Ovary (tissue), 10 donors: ENCODE measurements at places on chromosomes 5 and 9. TPM values are rescaled to one million over a fixed set of nuclear protein-coding genes. Genes with fewer than 3 reads are reported as not detected.

- H3K36me3 ChIP-seq, result no peaks in the 10 kb centered on the region
- H3K27ac ChIP-seq, result peak overlapping the region; percentile 24
- no peaks in the 10 kb centered on the region for H3K27me3 ChIP-seq
Measured at GRCh38 chr9:137660144-137660543, 41.3 kb downstream of the EHMT1 start.

GRCh38 chr9:69885931-69886330 is 65.3 kb downstream of the CFAP95 start:
- H3K36me3 ChIP-seq, result no peaks in the 10 kb centered on the region
- H3K27ac ChIP-seq, result no peak overlapping the region
- no peaks in the 10 kb centered on the region for H3K27me3 ChIP-seq
- no peaks in the 10 kb centered on the region for H3K4me1 ChIP-seq
- no peak for DNase-seq
- no peak overlapping the region for H3K4me3 ChIP-seq

The PCDHB2 gene
- total RNA-seq, result 3.3 TPM

The BRINP1 gene
- total RNA-seq, result not detected

DNA sequence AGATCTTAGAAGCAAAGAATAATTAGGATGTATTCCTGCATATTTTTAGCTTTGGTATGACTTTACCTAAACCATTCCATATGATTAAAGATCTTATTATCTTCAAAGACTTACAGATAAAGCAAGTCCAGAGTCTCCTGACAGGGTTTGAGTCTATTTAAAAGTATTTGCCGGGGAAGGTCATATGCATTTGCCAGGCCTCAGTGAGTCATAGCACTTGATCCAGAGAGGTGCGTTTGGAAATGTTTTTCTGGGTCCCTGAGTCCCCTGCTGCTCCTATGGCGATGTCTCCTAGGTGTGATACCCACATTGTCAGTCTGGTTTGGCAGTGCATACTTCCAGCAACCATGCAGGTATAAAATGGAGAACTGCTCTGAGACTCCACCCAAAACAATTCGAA is 217.0 kb downstream of the FBXL7 start:
- DNase-seq, result no peak
- H3K36me3 ChIP-seq, result no peaks in the 10 kb centered on the region
- no peak overlapping the region for H3K27ac ChIP-seq
- H3K4me1 ChIP-seq, result peaks cover 2% of the 10 kb centered on the region

The SCAI gene
- total RNA-seq, result 8.1 TPM

The CSNK1G3 gene
- 68.5 TPM for total RNA-seq

- H3K4me1 ChIP-seq, result no peaks in the 10 kb centered on the region
- DNase-seq, result no peak
- no peaks in the 10 kb centered on the region for H3K36me3 ChIP-seq
- H3K27me3 ChIP-seq, result no peaks in the 10 kb centered on the region
- no peak overlapping the region for H3K4me3 ChIP-seq
Measured at GRCh38 chr5:109769597-109770291, 80.0 kb downstream of the MAN2A1 start.

The DPM2 gene
- 10.6 TPM for total RNA-seq

DNA sequence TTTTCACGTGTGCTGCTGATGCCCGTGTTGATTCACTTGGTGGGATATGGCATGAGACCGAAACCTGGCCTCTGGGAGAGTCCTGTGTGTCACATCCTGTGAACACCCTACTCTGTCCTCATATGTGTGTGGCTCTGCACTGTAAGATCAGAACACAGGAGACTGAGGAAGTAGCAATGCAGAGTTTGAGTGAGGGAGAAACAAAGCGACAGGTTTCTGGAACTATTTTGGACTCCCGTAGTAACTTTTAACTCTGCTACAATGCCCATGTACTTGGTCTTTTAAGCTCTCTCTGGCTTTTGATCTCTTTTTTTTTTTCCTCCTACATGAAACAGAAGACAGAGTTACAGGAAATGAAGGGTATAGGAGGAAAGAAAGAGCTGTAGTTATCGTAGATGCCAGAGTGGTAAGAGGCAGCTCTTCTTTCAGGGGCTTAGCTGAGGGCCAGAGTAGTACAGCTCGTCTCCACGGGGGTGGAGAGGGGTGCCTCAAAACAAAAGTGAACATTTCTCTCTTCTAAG is 26.6 kb downstream of the GRAMD2B start:
- H3K36me3 ChIP-seq, result no peaks in the 10 kb centered on the region
- no peak overlapping the region for H3K4me3 ChIP-seq
- H3K4me1 ChIP-seq, result peaks cover 17% of the 10 kb centered on the region
- peak overlapping the region; percentile 20 for H3K27ac ChIP-seq

The SPINK4 gene
- not detected for total RNA-seq

DNA sequence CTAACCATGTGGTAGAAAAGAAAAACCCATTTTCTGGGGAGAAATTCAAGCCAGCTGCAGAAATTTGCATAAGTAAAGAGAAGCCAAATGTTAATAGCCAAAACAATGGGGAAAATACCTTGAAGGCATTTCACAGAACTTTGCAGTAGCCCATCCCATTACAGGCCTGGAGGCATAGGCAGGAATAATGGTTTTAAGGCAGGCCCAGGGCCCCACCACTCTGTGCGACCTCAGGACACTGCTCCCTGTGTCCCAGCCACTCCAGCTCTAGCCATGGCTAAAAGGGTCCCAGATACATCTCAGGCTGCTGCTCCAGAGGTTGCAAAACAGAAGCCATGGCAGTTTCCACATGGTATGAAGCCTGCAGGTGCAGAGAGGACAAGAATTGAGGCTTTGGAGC is 253.3 kb downstream of the CTNND2 start:
- no peak for DNase-seq
- H3K36me3 ChIP-seq, result no peaks in the 10 kb centered on the region
- H3K27me3 ChIP-seq, result no peaks in the 10 kb centered on the region
- H3K4me1 ChIP-seq, result no peaks in the 10 kb centered on the region

DNA sequence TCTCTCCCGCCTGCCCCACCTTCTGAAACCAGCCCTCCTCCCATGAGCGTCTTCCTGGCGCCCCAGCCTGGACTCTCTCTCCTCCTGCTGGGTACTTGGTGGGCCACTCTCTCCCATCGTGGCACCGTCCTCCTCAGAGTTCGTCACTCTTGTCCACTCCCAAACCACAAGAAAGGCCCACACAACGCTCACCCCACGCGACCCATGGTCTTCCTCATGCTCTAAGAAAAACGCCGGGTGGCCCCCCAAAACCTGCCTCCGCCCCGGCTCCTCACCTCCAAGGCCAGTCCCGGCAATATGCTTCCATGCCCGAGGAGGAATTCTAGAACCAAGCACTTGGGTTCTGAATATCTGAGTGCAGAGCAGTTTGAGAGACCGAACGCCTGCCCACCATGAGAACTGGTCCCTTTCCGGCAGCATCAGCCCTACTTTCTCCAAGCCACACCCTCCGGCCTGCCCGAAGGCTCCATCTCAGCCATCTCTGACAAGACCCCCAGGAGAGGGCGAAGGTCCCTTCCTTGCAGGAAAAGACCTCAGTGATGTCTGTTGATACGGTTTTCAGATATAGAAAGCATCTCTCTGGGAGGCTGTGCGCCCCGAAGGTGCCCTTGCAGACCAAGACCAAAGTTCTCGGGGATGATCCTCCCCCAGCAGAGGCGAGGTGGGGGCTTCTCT is 15.0 kb downstream of the SLC6A3 start:
- DNase-seq, result no peak
- H3K4me1 ChIP-seq, result no peaks in the 10 kb centered on the region
- H3K36me3 ChIP-seq, result no peaks in the 10 kb centered on the region
- no peaks in the 10 kb centered on the region for H3K27me3 ChIP-seq
- no peak overlapping the region for H3K4me3 ChIP-seq
- H3K27ac ChIP-seq, result no peak overlapping the region

The GNAQ gene
- total RNA-seq, result 53.1 TPM

GRCh38 chr9:78031444-78031892 is at the start of gene GNAQ:
Gene GNAQ, minus strand, starts transcription at chr9:78031811. Its CDS starts 576 bp downstream, at chr9:78031235.
- no peaks in the 10 kb centered on the region for H3K27me3 ChIP-seq
- no peaks in the 10 kb centered on the region for H3K36me3 ChIP-seq
- peaks cover 2% of the 10 kb centered on the region for H3K4me1 ChIP-seq

GRCh38 chr5:120413686-120414085 is 50.4 kb upstream of the PRR16 start:
- no peaks in the 10 kb centered on the region for H3K4me1 ChIP-seq
- no peaks in the 10 kb centered on the region for H3K27me3 ChIP-seq
- no peak overlapping the region for H3K4me3 ChIP-seq
- no peak for DNase-seq
- no peak overlapping the region for H3K27ac ChIP-seq
- H3K36me3 ChIP-seq, result no peaks in the 10 kb centered on the region

- no peaks in the 10 kb centered on the region for H3K27me3 ChIP-seq
- H3K27ac ChIP-seq, result no peak overlapping the region
- no peaks in the 10 kb centered on the region for H3K36me3 ChIP-seq
- H3K4me3 ChIP-seq, result no peak overlapping the region
Measured at GRCh38 chr9:35333551-35333950, 156.4 kb upstream of the RUSC2 start.

The N4BP3 gene
- 0.69 TPM for total RNA-seq

GRCh38 chr9:110765926-110766325 is 97.3 kb downstream of the MUSK start:
- H3K27me3 ChIP-seq, result no peaks in the 10 kb centered on the region
- DNase-seq, result no peak
- H3K4me3 ChIP-seq, result no peak overlapping the region

DNA sequence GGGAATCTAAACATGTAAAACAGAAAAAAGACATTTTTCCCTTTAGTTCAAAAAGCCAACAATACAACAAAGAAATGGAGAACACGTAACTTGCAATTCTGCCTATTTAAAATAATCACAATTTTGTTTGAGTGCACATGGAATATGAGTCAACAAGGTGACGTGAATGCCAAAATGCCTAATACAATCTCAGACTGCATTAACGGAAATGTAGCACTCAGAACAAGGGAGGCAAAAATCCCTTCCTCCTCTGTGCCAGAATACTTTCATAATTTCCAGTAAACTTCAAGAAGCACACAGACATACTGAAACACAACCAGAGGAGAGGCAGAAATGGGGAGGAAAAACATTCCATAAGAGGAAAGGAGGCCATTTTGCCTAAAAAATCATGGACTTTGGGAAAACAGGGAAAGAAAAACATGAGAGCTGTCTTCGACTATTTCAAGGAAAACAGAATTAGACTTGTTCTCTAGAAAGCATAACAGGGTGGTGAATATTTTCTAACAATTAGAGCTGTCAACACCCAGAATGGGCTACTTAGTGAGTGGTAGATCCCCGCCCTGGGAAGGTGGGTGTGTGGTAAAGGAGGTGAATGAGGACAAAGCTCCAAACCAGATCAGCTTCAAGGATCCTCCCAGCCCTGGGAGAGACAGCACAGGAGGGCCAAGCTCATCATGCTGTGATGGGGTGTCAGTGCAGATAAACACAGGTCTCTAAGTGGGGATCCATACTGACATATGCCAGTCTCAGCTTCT is 48.2 kb downstream of the ABCA1 start:
- H3K27ac ChIP-seq, result no peak overlapping the region
- no peak overlapping the region for H3K4me3 ChIP-seq
- peaks cover 6% of the 10 kb centered on the region for H3K4me1 ChIP-seq
- no peaks in the 10 kb centered on the region for H3K27me3 ChIP-seq

The GLRA1 gene
- total RNA-seq, result not detected

The VPS13A gene
- 11.4 TPM for total RNA-seq

The S100Z gene
- 0.23 TPM for total RNA-seq

DNA sequence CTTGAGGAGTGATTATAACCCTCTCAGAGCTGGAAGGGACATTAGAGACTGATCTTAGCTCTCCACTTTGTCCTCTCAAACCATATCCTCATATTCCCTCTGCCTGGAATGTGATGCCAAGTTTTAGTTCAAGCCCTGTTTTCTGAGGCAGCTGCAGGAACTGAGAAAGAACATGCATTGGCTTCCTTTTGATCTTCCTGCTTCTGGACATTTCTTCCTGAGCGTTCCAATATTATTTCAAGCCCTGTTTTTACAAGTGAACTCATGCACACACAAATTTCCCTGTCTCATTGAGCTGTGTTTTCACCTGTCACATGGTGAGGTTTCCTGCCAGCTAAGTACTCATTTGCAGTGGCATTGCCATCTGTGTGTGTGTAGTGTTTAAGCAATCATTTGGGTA is 17.0 kb downstream of the FOCAD start:
- H3K27ac ChIP-seq, result no peak overlapping the region
- H3K4me1 ChIP-seq, result peaks cover 4% of the 10 kb centered on the region

GRCh38 chr5:146040527-146040926 is 64.8 kb downstream of the PLAC8L1 start:
- DNase-seq, result no peak
- H3K27me3 ChIP-seq, result no peaks in the 10 kb centered on the region
- H3K4me3 ChIP-seq, result no peak overlapping the region
- no peaks in the 10 kb centered on the region for H3K36me3 ChIP-seq
- H3K4me1 ChIP-seq, result no peaks in the 10 kb centered on the region
- H3K27ac ChIP-seq, result no peak overlapping the region

DNA sequence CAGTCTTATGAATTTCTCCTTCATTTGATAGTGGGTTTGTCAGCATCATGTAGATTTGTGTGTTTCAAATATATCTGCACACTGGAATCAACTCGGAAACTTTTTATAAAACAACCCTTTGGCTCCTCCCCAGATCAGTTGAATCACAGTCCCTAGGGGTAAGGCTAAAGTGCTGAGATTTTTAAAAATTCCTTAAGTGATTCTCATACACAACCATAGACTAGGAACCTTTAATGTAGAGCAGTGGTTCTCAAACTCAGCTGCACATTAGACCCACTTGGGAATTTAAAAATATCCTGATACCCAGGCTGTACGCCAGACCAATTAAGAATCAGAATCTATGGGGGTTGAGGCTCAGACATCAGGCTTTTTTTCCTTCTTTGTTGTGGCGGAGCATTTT is 17.5 kb upstream of the JAK2 start:
- no peak overlapping the region for H3K4me3 ChIP-seq
- no peaks in the 10 kb centered on the region for H3K4me1 ChIP-seq
- no peaks in the 10 kb centered on the region for H3K27me3 ChIP-seq
- no peak overlapping the region for H3K27ac ChIP-seq

The SPINK7 gene
- not detected for total RNA-seq

DNA sequence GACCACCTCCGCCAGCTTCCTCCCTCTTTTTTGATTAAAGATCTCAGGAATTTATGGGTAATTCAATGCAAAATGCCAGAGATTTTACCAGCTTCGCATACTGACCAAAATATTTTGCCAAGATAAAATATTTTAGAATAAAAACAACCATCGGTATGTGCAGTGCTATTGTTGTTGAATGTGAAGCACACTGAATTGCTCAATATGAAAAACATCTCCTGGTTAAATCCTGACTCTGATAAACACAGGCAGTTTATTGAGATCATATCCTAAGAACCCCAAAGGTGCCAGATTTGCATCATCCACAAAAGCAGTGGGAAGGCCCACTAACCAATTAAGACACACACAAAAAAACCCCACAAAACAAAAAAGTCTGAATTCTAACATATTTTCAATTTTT is 202.4 kb downstream of the GLIS3 start:
- H3K36me3 ChIP-seq, result no peaks in the 10 kb centered on the region
- no peaks in the 10 kb centered on the region for H3K27me3 ChIP-seq
- DNase-seq, result no peak
- H3K4me1 ChIP-seq, result peaks cover 18% of the 10 kb centered on the region

GRCh38 chr5:115785381-115786065 is 30.9 kb downstream of the CDO1 start:
- H3K27me3 ChIP-seq, result no peaks in the 10 kb centered on the region
- no peak overlapping the region for H3K27ac ChIP-seq
- H3K4me3 ChIP-seq, result no peak overlapping the region
- DNase-seq, result no peak

GRCh38 chr5:159186319-159186718 is 23.0 kb downstream of the RNF145 start:
- no peak overlapping the region for H3K27ac ChIP-seq
- no peaks in the 10 kb centered on the region for H3K36me3 ChIP-seq
- no peak for DNase-seq
- H3K4me1 ChIP-seq, result peaks cover 4% of the 10 kb centered on the region
- H3K27me3 ChIP-seq, result no peaks in the 10 kb centered on the region

The CLTA gene
- 170 TPM for total RNA-seq

GRCh38 chr9:36433386-36433785 is 33.3 kb upstream of the RNF38 start:
- no peaks in the 10 kb centered on the region for H3K4me1 ChIP-seq
- no peaks in the 10 kb centered on the region for H3K36me3 ChIP-seq
- H3K27ac ChIP-seq, result no peak overlapping the region
- H3K4me3 ChIP-seq, result no peak overlapping the region
- no peaks in the 10 kb centered on the region for H3K27me3 ChIP-seq
- no peak for DNase-seq
